T-cell (primary cell): ENCODE measurements at places on chromosomes 7 and 10. TPM values are rescaled to one million over a fixed set of nuclear protein-coding genes. Genes with fewer than 3 reads are reported as not detected.

PPP1R3A gene
- total RNA-seq, result not detected

DNA sequence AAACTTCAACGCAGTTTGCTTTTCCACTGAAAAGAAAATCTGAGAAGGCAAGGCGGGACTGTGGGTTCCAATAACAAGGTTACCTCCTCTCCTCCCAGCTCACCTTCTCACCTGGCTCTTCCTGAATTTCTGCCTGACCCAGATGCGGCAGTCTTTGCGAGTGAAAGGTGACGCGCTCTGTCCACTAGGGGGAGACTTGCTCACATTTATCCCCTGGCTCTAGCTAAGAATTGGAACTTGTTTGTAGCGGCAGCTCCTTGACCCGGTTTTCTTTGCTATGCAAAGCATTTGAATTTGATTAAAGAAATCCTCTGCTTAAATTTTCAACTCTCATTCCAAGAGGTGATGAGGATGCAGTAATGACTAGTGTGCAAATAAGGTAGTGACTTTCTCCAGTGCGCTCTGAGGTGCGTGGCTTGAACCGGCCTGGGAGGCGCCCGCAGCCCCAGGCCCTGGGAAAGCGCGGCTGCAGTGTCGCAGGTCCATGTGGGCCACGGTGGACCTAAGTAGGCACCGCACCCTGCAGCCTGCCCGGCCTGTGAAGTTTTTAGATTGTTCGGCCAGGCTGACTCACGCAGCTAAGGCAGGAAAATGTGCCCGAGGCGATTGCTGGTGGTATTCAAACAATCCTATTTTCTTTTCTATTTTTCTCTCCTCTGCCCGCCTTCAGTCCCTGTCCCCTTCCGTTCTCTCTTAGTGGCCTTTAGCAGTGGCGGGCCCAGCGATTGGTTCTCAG is 336.9 kb upstream of the NPSR1 start:
- no peak for DNase-seq

NPFFR1 gene
- not detected for total RNA-seq

GRCh38 chr7:140672382-140673062 is at the start of gene ADCK2:
ADCK2 (plus strand) TSS chr7:140672945; CDS start chr7:140673331, 386 bp downstream.
- DNase-seq, result peak; percentile 50

GRCh38 chr7:8197994-8198698 is 63.8 kb downstream of the ICA1 start:
- peak; percentile 15 for DNase-seq

DNA sequence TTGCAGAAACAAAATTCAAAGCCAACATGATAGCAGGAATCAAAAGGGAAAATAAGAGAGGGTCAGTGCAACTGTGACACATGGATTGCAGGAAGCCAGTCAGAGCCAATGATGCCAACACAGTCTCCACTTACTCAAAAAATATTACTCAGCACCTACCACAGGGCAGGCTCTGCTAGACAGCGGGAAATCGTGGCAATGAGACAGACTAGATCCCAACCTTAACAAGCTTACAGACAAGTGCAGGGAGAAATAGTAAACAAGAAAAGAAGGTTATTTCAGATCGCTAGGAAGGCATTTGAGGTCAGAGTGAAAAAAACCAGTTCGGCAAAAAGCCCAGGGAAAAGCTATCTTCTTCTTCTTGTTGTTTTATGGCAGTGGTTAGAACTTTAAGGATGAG is 45.2 kb upstream of the NPFFR1 start:
- DNase-seq, result no peak

GRCh38 chr10:86387178-86387794 is 20.7 kb upstream of the GRID1 start:
- DNase-seq, result no peak
